Transverse colon (tissue), 4 donors: ENCODE measurements at places on chromosomes 13 and 19. TPM values are rescaled to one million over a fixed set of nuclear protein-coding genes. Genes with fewer than 3 reads are reported as not detected.

RNASEH2A gene
- 2.7 TPM for total RNA-seq

SYNGR4 gene
- total RNA-seq: not detected

FFAR1 gene
- total RNA-seq: not detected

GGN gene
- not detected for total RNA-seq

RNF225 gene
- total RNA-seq: not detected

AKAP11 gene
- 15.0 TPM for total RNA-seq

CFD gene
- 202 TPM for total RNA-seq

CYP2A6 gene
- total RNA-seq: not detected

C1QTNF9 gene
- total RNA-seq: not detected

RDH8 gene
- total RNA-seq: not detected

CEACAM20 gene
- not detected for total RNA-seq

ELSPBP1 gene
- total RNA-seq: not detected

URAD gene
- 195 TPM for total RNA-seq

OR7C1 gene
- total RNA-seq: not detected

LSR gene
- total RNA-seq: 211 TPM

ZNF569 gene
- total RNA-seq: 2.2 TPM

FUT1 gene
- total RNA-seq: 1.00 TPM

CGB3 gene
- not detected for total RNA-seq

GJB2 gene
- total RNA-seq: 5.0 TPM
